ENCODE measurements at places on chromosomes 5 and 9.

GRCh38 chr9:89455356-89455824 is 42.5 kb downstream of the SEMA4D start:
- DNase-seq, result no peak

DNA sequence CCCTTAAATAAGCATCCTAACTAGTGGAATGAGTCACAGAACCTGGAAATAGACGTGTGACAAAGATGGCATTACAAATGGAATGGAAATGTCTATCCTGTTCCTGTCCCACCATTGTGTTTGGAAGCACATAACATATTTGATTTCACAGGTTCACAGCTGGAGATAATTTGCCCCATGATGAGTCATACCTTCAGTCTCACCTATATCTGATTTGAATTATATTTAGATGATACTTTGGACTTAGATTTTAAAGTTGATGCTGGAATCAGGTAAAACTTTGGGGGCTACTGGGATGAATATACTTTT is 92.5 kb downstream of the CEMIP2 start:
- DNase-seq, result no peak

- no peak for DNase-seq
Measured at GRCh38 chr5:157596487-157596886, 20.9 kb upstream of the ADAM19 start.

- DNase-seq, result no peak
Measured at GRCh38 chr5:14595891-14596290, 14.3 kb downstream of the OTULINL start.

DNA sequence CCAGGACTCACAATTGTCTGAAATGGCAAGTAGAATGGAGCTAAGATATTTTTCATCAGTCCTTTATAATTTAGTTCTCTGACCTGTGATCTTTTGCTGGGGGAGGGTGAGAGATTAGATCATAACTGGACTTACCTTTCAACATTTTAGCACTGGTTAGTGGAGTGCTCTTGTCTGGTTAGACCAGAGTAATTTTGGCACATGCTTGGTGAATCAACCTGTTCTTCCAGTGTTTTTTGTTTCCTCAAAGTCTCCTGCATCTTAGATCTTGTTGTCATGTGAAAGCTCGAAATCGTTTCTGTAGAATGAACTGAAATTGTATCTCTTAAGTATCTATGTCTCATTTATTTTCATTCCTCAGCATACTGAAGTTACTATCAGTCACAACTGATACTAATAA is 122.4 kb downstream of the TLE4 start:
- DNase-seq, result no peak

All from D341Med (cell line).